ENCODE measurements at places on chromosomes 12 and 14.
A peak's percentile ranks its signal among the peaks of the same experiment; 100 is the strongest.

GRCh38 chr14:33184587-33184986 is 245.9 kb downstream of the NPAS3 start:
- no peak for DNase-seq

DNA sequence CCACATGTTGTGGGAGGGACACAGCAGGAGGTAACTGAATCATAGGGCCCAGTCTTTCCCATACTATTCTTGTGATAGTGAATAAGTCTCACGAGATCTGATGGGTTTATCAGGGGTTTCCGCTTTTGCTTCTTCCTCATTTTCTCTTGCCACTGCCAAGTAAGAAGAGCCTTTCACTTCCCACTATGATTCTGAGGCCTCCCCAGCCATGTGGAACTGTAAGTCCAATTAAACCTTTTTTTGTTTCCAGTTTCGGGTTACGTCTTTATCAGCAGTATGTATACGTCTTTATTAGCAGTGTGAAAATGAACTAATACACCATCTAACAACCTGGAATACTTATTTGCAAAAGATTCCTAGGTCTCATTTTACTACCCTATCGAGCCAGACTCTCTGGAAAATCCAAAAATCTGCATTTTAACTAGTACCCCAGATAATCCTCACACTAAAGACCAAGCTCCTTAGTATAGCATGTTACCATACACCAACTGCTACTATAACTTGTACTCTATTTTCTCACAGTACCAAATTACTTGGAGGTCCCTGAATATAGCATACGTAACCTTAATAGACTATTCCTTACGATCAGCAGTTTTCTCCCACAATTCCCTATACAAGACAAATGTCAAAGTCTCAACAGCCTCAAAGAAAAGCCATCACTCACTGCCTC is 11.5 kb downstream of the GTF2A1 start:
- no peak for DNase-seq

DNA sequence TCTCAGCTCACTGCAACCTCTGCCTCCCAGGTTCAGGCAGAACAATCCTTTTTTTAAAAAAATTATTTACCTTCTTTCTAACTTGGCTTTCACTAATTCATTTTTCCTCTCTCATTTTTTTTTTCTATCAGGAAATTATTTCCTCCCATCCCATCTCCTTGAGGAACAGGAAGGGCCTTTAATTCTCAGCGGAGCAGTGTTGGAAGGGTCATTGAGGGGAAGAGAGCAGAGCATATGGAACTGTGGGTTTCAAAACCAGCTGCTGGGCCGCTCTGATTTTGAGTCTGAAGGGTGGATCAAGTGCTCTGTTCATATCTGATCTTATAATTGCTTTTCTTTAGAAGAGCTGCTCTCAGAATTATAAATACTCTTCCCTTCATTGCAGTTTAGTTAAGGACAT is 29.0 kb downstream of the NUBPL start:
- DNase-seq: no peak

DNA sequence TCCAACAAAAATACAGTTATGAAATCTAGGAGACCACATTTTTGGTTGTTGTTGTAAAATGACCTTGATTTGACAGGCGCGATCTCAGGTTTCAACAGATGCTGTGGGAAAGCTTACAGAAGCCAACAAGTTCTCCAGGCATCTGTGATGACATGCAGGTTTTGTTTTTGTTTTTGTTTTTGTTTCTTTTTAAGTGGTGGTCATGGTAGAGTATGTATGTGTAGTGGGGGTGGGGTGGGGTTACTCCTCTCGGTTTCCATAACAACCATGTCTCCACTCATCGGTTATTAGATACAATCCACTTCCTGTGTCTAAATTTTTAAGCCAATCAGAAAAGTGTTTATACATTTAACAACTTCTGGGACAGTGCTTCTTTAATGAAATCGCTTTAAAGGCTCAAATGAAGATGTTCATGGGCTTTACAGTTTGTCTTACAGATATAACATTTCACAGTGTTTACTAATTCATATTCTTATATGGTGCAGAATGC is 199.9 kb upstream of the FOXN3 start:
- DNase-seq: no peak

GRCh38 chr12:19177754-19178153 is 48.2 kb downstream of the PLEKHA5 start:
- DNase-seq: no peak

DNA sequence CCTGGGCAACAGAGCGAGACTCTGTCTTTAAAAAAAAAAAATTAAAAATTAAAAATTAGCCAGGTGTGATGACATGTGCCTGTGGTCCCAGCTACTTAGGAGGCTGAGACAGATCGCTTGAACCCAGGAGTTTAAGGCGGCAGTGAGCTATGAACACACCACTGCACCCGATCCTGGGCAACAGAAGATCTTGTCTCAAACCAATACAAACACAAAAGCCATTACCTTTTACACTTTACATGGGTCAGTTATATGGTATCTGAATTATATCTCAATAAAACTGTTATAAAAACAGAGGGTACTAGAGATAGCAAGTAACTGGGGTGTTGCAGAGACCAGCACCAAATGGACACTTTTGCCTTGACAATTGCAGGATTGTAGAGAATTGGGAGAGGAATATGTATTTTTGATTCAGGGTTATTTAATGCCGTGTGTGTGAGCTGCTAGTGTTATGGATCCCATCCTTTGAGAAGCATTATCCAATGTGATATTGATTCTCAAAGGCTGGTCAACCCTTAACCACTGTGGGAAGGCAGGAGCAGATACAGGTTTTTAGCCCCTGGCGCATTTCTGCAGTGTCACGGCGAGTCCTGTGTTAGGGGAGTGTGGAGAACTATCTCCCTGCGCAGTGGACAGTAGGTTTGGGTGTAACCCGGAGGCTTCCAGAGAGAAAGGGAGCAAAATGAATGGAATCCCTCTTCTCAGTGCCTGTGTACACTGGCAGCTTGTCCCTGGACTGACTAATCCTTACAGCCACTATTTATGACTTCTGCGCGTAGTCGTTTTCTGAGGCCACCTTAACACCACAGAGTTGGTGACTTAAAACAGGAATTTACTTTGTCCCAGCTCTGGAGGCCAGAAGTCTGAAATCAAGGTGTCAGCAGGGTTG is 4.3 kb downstream of the PSMD9 start:
- DNase-seq: no peak

DNA sequence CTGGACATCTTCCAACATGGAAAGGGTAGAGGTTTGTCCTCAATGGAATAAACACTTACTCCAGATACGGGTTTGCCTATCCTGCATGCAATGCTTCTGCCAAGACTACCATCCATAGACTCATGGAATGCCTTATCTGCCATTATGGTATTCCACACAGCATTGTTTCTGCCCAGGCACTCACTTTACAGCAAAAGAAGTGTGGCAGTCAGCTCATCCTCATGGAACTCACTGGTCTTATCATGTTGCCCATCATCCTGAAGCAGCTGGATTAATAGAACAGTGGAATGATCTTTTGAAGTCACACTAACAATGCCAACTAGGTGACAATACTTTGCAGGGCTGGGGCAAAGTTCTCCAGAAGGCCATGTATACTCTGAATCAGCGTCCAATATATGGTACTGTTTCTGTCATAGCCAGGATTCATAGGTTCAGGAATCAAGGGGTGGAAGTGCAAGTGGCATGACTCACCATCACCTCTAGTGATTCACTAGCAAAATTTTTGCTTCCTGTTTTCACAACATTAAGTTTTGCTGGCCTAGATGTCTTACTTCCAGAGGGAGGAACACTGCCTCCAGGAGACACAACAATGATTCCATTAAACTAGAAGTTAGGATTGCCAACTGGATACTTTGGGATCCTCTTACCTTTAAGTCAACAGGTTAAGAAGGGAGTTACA is 140.4 kb downstream of the SLC35F4 start:
- DNase-seq: no peak

DNA sequence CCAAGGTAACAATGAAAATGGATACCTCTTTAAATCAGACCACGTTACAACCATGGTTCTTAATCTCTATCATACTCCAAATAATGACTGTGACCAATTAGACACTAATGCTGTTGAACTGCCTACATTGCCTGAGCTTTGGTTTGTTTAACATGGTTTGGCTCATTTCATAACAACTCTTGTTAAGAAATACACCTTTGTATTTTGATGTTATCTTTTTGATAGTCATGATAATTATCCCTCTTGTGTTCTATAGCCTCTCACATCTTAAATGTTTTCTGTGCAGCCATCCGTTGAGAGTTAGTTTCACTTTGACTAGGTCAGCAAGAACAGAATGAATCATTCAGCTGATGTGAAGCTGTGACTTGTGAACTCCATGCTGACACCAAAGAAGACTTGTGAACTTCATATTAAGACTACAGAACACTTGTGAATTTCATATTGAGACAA is 75.5 kb upstream of the RERGL start:
- peak; percentile 54 for DNase-seq

DNA sequence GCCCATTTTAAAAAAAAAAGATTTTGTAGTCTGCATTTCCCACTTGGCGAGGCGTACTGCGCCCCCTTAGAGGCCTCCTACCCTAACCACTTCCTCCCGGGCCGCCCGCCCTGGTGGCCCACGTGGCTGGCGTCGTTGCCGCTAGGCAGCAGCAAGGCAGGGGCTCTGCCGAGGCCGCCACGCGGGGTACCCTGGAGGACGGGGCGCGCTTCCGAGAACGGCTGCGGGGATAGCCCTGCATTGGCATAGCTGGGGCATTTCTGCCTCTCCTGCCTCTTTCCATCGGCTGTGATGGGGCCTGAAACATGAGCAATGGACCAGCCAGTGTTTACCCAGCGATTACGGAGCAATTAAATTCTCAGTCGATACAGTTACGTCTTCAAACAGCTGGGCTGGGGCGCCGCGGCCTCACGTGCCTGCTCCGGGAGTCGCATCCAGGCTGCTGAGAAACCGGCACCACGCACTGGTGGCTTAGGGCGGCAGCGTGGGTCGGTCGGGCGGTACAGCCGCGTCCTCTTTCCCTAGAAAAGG is 38.0 kb downstream of the IQSEC3 start:
- DNase-seq: no peak

DNA sequence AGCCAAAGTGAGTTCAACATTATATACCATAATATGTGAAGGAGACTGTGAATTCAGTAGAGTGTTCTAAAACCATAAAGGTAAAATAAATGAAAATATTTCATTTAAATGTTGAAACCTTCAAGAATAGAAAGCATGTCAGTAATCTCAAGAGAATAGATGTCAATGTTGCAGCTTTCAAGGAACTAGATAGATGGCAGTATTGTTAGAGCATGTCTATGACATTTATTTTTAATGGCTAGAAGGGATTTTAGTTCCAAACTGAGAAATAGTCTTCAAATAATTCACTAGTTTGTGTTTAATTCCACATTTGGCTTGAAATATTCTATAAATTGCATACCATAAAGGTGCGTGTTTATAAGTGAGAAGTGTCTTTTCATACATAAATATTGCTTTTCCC is 326.5 kb downstream of the FLRT2 start:
- no peak for DNase-seq

DNA sequence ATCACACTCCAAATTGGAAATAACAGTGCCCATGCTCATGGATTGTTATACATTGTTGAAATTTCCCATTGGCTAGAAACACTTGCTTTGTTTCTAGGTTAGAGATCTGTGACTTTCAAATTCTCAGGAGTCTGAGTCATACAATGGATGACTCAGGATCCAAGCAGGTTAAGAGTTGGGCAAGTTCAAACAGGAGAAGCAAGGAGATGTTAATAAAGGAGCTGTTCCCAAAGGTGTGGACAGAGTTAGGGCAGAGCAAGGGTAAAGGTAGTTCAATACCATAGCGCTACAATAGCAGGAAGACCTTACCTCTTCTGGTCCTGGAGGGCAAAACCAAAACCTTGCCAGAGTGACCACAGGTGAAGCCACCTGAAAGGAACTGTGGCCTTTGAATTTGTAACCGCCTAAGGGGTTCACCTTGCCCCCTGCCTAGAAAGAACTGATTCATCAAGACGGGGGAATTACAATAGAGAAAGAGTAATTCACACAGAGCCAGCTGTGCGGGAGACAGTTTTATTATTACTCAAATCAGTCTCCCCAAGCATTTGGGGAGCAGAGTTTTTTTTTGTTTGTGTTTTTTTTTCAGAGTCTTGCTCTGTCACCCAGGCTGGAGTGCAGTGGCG is 4.2 kb upstream of the AMN1 start:
- DNase-seq: no peak

DNA sequence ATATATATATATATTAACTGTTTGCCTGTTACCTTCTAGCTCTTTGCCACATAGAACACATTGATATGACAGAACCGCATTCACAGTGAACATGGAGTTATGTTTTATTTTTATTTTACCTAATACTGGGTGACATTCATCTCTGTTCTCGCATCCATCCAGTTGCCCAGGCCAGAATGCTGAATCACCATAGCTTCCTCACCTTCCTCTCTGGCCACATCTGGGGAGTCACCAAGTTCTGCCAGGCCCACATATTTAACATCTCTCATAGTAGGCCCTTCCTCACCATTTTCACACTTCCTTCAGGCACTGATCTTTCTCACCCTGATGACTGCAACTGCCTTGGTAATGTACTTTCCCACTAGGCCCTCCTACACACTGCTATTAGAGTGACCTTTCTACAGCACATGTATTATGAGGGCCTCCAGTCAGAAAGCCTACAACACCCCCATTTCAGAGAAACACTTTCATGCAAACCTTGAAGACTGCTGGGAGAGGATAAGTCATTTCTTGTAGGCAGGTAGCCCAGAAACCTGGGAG is 106.8 kb downstream of the LGR5 start:
- no peak for DNase-seq

DNA sequence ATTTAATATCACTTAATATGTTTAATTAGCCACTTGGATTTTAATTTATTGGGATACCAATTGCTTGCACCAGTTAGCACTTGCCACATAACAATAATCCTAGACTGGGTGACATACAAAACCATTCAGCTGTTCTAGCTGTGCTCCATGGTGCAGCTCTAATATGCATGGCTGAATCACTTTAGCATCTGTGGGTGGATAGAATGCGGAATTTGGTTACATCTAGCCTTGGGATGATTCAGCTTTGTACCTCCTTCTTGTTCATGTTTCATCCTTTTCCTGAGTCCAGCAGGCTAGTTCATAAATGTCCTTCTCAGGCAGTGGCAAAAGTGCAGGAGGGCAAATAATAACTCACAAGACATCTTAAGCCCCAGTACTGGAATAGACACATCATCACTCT is 1263.0 kb downstream of the LRFN5 start:
- DNase-seq: no peak

GRCh38 chr12:74722709-74723108 is 185.1 kb downstream of the ATXN7L3B start:
- DNase-seq: no peak

- DNase-seq: no peak
These were observed 765 bp downstream of the SCYL2 start for GRCh38 chr12:100267603-100268281.

GRCh38 chr14:88075269-88075981 is 70.5 kb downstream of the GPR65 start:
- DNase-seq: no peak

All from left renal pelvis (tissue), 4 donors.